HepG2 (cell line): ENCODE measurements at places on chromosomes 1 and 21. TPM values are rescaled to one million over a fixed set of nuclear protein-coding genes. Genes with fewer than 3 reads are reported as not detected.

Gene CD2
- not detected in 2 replicates for total RNA-seq

Gene CATSPERE
- 0.15 and 0.51 TPM in 2 replicates for total RNA-seq

Gene TRAPPC10
- 15.2 and 16.5 TPM in 2 replicates for total RNA-seq

Gene SH2D1B
- not detected in 2 replicates for total RNA-seq

Gene RGS4
- not detected in 2 replicates for total RNA-seq

Gene TGFB2
- not detected in 2 replicates for total RNA-seq

Gene SMIM1
- 55.8 and 56.3 TPM in 2 replicates for total RNA-seq

Gene NHLH1
- 0.11 TPM in 1 of 2 replicates, not detected in the other for total RNA-seq

Gene C1QA
- total RNA-seq: not detected in 2 replicates

Gene NBPF26
- 3.9 and 6.4 TPM in 2 replicates for total RNA-seq

DNA sequence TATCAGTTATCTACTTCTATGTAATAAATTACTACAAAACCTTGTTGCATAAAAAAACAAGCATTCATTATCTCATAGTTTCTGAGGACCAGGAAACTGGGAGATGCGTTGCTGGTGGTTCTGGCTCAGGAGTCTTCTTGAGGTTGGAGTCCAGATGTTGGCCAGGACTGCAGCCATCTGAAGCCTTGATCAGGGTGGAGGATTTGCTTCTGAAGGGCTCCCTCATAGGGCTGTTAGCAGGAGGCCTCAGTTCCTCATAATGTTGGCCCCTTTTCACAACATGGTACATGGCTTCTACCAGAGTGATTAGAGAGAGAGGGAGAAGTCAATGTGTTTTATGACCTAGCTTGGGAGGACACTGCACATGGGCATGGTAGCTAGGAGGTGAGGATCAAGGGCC is 137.4 kb downstream of the CNIH3 start:
- no peaks in the 10 kb centered on the region for H3K36me3 ChIP-seq
- no peak overlapping the region for H3K27ac ChIP-seq
- DNase-seq: no peak

GRCh38 chr21:14451546-14451945 is 68.6 kb upstream of the HSPA13 start:
- no peaks in the 10 kb centered on the region for H3K36me3 ChIP-seq
- no peaks in the 10 kb centered on the region for H3K27me3 ChIP-seq
- no peak overlapping the region for H3K27ac ChIP-seq
- H3K4me1 ChIP-seq: no peaks in the 10 kb centered on the region
- DNase-seq: no peak

- H3K36me3 ChIP-seq: peaks cover 3% of the 10 kb centered on the region
- no peak overlapping the region for H3K27ac ChIP-seq
- no peaks in the 10 kb centered on the region for H3K4me1 ChIP-seq
- no peaks in the 10 kb centered on the region; the same call in 1 of the 2 replicates for H3K27me3 ChIP-seq
Observed at GRCh38 chr1:211968200-211968834, 67.0 kb downstream of the INTS7 start.
